Naive thymus-derived CD8-positive, alpha-beta T cell (primary cell): ENCODE measurements at places on chromosomes 2 and 18. TPM values are rescaled to one million over a fixed set of nuclear protein-coding genes. Genes with fewer than 3 reads are reported as not detected.

The TDRD15 gene
- not detected for polyA plus RNA-seq

The NOSTRIN gene
- not detected for polyA plus RNA-seq

The ADAM23 gene
- polyA plus RNA-seq, result not detected

The LRP2 gene
- polyA plus RNA-seq, result not detected

The SIX2 gene
- not detected for polyA plus RNA-seq
